ENCODE measurements at places on chromosomes 7 and 10.

GRCh38 chr10:128463991-128464760, 338.0 kb upstream of the MKI67 start:
- no peak for DNase-seq

DNA sequence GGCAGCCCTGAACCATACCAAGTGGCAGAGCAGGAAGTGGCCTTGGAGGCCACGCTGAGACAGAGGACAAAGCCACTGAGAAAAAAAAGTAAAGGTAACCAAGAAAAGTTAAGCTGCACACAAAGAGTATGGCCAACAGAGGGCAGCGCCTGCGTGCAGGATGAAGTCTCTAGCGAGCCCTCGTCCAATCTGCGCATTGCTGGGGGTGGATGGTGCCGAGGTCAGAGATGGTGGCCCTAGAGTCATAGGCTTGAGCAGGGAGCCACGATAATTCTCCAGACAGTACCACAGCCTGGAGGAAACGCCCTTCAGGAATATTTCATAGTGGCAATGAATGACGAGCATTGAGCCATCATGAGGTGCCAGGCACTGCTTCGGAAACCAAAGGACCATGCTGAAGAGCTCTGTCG, 9.7 kb downstream of the ATP6V0E2 start:
- DNase-seq = peak; percentile 64

DNA sequence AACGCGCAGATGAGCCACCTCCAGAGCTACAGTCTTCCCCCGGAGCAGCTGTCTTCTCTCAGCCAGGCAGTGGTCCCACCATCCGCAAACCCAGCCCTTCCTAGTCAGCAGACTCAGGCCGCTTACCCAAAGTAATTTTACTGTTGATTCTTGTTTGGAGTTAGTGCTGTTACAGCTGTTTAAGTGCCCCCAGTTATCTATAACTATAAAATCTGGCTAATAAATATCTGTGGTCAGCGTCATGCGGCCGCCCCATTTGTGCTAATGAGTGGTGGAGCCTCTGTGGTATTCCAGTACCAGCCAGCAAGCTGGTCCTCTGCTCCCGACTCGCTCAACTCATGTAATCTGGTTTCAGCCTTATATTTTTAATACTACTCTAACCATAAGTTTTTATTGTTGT, 43.2 kb upstream of the TMEM236 start:
- no peak for DNase-seq

DNA sequence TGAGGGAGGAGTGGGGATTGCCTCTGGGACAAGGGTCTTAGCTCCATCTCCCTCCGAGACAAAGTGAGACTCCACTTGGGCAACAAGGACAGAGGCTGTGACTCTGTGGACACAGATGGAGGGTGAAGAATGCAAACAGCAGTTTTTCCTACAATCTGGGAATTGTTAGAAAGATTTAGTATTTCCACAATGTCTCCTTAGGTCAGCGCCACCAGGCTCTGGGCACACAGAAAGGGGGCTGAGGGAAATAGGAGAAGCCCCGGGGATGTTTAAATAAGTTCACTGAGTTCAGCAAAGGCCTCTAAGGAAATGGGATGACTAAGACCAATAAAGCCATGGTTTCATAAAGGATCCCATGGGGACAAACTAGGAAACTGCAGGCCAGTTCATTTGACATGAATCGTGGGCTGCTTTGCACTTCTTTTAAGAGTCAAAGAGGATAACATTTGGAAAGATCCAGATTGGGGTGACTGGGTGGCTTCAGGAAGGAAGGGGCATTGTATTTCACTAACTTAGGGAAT, 219.8 kb upstream of the GLI3 start:
- no peak for DNase-seq

GRCh38 chr10:23469596-23470237, 30.8 kb downstream of the OTUD1 start:
- no peak for DNase-seq

GRCh38 chr10:12703126-12703525, 298.4 kb downstream of the CCDC3 start:
- DNase-seq = no peak

DNA sequence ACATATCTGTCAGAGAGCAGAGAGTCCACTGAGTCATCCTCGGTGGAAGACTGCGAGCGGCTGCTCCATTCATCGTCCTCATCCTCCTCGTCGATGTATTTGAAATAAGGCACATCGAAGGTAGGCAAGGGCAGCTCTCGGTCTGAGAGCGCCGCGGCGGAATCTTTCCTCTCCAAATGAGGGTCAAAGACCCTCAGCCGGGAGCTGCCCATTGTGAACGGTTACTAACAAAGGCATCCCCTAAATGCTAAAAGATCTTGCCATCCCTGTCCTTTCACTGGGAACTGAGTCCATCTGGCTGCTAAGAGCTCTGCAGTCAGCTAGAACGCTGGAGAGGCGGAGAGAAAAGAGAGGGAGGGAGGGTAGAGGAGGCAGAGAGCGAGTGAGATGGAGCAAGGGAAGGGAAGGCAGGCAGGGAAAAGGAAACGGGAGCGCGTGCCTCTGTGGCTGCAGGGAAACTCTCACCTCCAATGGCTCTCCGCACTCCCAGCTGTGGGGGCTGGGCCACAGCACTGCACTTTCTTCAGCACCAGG, 163.4 kb downstream of the RAPGEF5 start:
- DNase-seq = no peak

GRCh38 chr10:128007971-128008370, 101.1 kb downstream of the PTPRE start:
- no peak for DNase-seq

GRCh38 chr10:51001587-51001986, 72.7 kb upstream of the PRKG1 start:
- peak; percentile 14 for DNase-seq

DNA sequence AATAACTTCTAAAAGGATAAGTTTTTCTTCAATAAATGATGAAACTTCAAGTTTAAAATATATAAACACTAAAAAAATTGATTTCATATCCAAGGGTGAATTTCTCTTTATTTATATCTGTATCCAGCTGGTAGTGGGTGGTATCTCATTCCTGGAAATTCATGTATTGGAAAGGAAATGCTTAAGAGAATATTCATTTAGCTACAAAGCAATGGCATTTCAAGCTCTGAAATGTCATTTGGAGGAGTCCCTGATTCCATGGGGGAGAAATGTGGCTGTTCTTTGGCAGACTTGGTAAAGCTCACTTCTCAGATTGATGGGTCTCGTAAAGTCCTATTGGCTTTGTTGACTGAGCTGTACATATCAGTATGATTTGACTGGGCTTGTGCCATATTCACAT, 156.3 kb upstream of the TEX47 start:
- no peak for DNase-seq

DNA sequence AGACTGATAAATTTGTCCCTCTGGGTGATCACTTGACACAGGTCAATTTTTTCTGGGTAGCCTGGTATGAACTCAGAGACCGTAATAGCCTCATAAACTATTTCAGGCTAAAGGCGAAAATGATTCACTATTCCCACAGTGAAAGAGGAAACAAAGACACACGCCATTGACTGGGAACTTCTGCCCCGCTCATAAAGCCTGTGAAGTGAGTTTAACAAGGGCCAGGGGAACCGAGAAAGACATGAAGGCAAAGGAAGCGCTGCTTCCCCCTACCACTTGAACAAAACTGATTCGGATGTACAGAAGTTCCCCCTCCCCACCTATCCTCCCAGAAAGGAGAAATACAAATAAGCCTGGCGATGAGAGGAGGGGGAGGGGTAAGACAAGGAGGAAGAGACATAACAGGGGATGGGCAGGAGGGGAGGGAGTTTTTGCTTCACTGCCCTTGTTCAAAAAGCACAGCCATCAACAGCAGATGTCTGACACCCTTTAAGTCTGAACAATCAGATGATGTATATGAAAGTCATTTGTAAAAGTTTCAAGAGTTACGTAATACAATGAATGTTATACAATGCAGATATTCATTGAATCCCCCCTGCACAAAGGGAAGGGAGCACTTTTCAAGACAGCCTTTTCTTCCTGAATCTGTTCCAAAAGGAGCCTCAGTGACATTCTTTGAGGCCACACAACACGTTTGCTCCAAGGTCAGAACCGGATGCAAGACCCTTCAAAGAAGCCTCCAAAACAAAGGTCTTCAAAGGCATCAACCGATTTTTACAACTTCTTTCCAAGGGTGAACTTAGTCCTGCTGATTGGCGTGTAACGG, 734 bp downstream of the ABCB4 start:
- no peak for DNase-seq

- peak; percentile 15 for DNase-seq
Observed at GRCh38 chr10:12540341-12540781, 191.0 kb downstream of the CAMK1D start.

DNA sequence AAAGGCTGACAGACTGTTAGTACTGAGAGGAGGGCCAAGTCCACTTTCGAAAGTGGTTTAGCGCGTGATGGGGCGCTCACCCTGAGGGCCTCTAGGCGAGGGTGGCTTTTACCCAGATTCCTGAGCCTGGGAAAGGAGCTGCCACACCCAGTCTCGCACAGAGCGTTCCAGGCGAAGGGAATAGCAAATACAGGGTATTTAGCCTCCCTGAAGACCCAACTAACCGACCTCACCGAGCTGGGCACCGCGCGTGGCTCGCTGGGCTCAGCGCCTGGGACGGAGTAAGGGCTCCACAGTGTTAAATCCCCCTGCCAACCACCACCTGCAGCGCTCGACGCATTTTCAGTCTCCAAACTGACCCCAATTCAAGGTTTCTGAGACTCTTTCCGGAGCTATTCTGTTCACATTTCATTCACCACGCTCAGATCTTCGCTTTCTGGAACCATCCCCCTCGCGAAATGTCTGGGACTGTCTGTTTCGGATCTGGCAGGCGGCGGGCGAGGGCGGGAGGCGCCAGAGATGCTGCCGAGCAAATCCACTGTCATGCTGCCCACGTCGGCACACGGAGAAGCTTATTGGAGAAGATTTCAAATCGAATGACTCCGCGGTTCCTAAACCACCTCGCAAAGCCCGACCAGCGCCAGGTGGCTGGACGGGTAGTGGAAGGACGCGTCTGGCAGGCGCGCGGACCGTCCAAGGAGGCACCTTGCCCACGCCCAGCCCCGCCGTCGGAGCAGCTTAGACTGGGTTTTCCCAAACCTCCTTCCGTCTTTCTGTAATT, 1.4 kb upstream of the OSBPL3 start:
- DNase-seq = peak; percentile 51

DNA sequence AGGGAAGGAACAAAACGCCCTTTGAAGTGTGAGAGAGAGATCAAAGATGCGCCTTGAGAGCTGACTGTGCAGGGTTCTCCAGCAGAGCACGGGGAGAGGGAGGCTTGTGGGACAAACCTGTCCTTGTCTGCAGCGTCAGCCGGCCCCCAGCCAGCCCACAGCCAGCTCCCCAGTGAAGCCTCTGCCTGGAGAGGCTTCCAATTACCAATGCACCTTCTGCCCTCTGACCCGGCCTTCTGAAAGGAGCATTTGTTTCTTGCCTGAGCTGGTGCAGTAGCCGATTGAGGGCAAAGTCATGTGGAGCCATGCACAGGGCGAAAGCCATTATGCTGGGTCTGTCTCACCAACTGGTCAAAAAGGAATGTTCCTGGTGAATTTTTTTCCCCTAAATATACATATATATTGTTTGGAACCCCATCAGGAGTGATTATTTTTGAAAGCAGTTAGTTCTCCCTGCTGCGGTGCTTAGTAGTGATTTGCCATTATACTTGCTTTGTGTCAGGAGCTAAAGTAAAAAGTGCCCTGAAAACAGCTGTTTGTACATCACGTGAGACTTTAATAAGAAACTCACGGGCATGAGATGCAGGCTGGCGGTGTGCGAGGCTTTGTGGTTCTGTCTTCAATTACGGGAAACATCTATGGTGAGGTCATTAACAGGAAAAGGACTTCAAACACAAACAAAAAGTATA, 268.6 kb downstream of the KLF6 start:
- peak; percentile 35 for DNase-seq

DNA sequence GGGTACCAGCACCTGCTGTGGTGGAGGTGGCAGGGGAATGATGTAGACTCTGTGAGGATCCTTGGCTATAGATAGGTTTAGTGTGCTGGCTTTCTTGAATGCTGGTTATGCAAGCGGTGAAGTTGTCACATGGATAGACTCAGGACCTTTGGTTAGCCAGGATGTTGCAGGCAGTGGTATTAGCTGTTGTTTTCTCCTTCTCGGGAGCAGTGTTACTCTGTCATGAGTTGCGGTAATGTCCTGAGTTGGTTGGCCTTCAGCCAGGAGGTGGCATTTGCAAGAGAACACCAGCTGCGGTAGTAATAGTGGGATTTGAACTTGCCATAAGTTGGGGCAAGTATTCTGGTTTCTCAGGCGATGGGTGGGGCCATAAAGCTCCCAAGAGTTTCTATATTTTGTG, 10.8 kb downstream of the AGK start:
- DNase-seq = no peak

DNA sequence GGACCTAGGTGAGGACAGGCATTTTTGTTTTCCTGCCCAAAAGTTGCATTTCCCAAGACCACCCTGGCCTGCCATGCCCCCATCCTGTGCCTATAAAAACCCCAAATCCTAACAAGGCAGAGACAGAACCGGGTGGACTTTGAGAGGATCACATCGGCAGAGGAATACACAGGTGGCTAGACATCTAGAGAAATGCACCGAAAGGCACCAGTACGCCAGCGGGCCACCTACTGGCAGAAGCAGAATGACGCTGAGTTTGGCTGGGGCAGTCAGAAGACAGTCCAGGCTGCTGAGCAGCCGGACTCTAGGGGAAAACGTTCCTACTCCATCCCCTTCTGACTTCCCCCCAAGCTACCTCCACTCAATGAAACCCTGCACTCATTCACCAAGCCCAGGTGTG, 2.8 kb downstream of the AKR1C4 start:
- no peak for DNase-seq

- DNase-seq = no peak
Observed at GRCh38 chr10:6337382-6337781, 134.7 kb downstream of the PFKFB3 start.

DNA sequence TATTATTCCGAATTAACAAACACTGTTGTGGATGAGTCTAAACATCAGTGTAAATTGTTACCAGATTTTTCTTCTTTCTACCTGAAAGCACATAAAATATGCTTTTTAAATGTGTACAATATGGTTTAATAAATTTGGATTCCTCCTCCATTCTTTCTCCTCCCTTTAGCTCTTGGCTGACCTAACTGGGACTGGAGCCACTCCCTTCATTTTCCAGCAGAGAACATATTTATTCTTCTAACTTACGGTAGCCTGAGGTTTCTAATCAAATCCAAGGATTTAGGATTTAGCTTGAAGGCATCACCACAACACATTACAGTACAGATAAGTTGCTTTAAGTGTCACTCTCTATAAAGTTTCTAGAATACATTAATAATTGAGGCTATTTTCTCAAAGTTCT, 88.2 kb upstream of the SEMA3C start:
- no peak for DNase-seq

GRCh38 chr7:47579458-47579857, 2.5 kb downstream of the TNS3 start:
- DNase-seq = no peak
